ENCODE measurements at places on chromosomes 11 and 22.
A peak's percentile ranks its signal among the peaks of the same experiment; 100 is the strongest.

- DNase-seq: no peak
Observed at GRCh38 chr22:27157666-27158370, 500.4 kb downstream of the MIAT start.

DNA sequence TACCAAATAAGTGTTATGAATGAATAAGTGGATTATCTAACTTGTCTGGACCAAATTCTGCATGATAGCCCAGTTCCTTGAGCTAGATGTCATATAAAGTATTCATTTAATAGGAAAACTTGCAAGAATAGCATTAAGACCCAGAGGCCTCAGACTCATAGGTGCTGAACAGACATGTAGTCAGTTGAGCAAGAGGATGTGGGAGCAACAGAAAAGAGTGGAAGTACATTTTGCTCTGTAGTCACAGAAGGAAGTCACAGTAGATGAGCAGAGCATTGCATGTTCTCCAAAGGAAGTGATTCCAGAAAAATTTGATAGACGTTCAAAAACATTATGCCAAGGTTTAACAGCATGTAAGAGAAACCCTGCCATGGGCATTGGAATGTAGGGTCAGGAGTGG lies 9.5 kb downstream of the HOATZ start:
- no peak for DNase-seq

DNA sequence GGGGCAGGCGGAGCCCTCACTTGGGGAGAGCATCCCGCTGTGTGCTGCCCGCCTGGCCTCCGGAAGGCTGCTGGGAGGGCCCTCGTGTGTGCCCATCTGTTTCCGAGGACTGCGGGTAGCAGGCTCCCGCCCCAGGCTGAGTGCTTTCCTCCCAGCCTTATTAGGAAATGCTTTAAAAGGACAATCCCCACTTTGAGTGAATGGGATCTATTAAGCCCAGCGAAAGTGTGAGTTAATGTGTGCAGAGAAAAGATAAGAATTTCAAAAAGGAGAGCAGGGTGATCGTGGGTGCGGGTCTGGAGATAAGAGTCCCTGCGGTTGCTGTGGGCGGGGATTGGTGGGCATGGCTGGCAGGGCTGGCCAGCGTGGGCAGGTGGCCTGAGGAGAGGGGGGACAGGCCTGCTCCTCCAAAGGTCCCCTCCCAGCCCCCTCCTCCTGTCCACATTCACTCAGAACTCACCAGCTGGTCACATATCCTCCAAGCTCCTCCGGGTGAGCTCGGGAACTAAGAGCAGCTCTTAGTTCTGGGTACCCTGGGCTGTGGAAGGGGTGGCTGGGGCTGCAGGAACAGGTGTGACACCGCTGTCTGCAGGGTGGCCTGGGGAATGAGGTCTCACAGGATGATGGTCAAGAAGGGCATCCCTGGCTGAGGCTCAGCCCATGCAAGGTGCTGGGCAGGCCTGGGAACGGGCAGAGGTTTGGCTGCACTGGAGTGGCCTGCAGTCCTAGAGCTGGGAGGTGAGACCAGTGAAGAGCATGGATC lies 1260.3 kb downstream of the BRD1 start:
- peak; percentile 30 for DNase-seq

- no peak for DNase-seq
Observed at GRCh38 chr22:27794226-27794625, 7.3 kb downstream of the MN1 start.

- DNase-seq: no peak
Observed at GRCh38 chr11:2781408-2782274, 81.8 kb upstream of the KCNQ1OT1 start.

- DNase-seq: no peak
Observed at GRCh38 chr11:62705413-62705812, 1.8 kb downstream of the BSCL2 start.

- DNase-seq: no peak
Observed at GRCh38 chr11:72294616-72295395, 50.8 kb upstream of the PHOX2A start.

- peak; percentile 12 for DNase-seq
Observed at GRCh38 chr22:41539146-41540005, 4.9 kb downstream of the POLR3H start.

GRCh38 chr11:65478388-65479183 lies 20.3 kb upstream of the MALAT1 start:
- peak; percentile 88 for DNase-seq

GRCh38 chr22:49963647-49964026 lies 3.1 kb downstream of the PIM3 start:
- DNase-seq: no peak

- no peak for DNase-seq
Observed at GRCh38 chr11:99019696-99020095, 1.1 kb upstream of the CNTN5 start.

All from right cardiac atrium (tissue), 5 donors.